Right hindlimb (tissue), 1 donor: ENCODE measurements at places on chromosomes 4 and X.

DNA sequence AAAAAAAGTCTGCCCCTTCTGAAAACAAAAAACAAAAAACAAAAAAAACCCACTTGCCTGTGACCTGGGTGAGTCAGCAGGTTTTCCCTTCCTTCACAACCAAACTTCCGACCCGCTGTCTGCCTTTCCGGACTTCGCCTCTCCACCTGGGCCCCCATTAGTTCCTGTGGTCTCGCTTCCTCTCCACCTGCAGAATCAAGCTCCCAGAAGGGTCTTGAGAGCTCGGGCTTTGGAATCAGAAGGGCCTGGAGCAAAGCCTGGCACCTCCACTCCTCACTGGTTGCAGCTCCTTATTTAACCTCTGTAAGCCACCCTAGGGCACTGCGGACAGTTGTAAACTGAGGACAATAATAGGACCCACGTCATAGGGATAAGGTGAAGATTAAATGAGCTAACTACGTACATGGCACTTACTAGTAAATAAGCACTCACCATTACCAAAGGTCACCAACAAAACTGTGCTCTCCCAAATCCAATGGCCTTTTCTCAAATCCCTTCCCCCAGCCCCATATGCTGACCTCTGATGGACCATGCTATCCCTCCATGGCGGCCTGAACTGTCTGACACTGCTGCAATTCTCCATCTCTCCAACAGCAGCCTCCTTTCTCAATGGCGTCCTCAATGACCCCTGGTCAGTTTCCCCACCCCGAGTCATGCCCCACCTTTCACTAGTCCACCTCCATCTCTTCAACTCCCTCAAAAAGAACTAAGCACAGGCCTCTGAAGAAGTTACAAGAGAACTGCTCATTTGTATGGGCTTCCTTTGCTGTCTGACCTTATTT lies 64.2 kb downstream of the IRF2 start:
- no peak for DNase-seq

- peak; percentile 66 for DNase-seq
These were observed 69.8 kb downstream of the MTNR1A start for GRCh38 chr4:186485561-186486062.

DNA sequence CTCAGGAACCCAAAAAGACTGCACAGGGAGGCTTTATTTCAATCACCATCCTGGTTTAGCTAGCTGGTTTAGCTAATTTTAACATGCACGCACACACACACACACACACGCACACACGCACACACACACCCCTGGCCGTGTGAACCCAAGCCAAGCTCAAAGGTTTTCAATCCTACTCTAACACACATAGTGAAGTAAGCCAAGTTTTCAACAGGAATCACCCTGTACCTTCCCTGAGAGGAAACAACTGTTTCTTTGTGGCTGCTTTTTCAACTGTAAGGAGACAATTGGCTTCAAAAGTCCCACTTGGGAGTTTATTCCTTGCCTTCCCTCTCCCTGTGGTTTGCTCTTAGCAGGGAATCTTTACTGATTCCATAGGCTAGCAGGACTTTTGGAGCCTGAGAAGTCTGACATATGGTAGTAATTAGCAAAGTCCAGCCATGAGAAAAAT lies 98.9 kb upstream of the BMP3 start:
- peak; percentile 61 for DNase-seq

GRCh38 chr4:169098969-169099690 lies 89.1 kb upstream of the CBR4 start:
- DNase-seq: no peak
